ENCODE measurements at places on chromosomes 3 and 15.

DNA sequence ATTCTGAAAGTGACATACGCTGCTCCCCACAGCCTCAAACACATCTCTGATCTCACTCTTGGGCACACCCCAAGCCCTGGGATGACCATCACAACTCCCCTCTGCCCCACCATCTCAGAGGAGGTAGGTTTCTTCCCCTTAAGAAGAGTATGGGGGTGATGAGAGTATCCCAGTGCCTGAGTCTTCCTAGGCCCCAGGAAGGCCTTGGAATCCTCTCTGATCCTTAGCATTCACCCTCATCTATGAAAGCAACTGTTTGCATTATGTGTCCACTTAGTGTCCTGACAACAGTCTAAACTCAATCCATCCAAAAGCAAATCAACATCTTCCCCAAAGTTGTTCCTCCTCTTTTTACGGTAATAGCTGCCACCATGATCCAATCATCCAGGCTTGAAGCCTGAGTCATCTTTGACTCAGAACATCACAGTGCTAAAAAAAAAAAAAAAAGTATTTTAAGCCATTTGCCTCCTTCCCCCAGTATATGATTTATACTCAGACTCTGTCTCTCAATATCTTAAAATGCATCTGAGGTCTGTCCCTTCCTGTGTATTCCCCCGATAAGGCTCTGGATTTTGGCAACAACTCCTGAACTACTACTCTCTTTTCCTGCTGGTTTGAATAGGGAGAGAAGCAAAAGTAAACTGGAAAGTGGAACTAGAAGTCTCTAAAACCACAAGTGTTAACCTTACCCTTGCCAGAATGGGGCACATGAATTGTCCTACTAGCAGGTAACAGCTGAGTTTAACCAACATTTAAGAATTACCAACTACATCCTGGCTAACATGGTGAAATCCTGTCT, 22.5 kb downstream of the POPDC2 start:
- peak; percentile 9 for DNase-seq

- no peak for DNase-seq
These were observed 65.0 kb downstream of the SMARCC1 start for GRCh38 chr3:47716656-47717055.

GRCh38 chr3:135014566-135014965, 219.5 kb downstream of the EPHB1 start:
- no peak for DNase-seq

DNA sequence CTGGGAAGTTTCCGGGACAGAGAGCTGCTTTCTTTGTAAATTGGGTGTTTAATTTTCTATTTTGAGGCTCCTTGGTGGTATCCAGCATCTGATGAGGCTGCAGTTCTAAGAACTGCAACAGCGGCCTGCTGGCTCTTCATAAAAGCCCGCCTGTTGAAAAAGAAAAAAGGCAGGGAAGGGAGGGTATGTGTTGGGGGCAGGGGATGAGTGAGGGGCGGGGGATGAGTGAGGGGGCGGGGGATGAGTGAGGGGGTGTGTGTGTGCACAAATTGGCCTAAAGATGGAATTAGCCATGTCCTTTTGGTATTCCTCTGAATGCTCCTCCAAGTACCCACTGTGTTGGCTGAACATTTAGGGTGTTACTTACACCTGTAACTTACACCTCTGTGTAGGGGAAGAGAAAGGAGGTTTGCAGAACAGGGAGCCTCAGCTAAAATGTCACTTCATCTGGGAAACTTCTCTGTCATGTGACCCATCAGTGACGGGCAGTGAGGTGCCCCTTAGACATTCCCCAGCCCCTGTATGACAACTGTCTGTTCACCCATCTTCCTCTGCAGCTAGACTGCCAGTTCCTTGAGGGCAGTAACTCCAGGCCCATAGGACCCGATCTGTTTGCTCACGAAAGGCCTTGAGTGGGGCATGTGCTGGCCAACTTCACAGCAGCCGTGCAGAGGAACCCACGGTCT, 57.6 kb downstream of the LRIG1 start:
- no peak for DNase-seq

GRCh38 chr15:90024406-90024805, 23.3 kb downstream of the ZNF710 start:
- DNase-seq: no peak

- DNase-seq: peak; percentile 2
These were observed 112.5 kb downstream of the ADAMTS9 start for GRCh38 chr3:64575211-64575844.

DNA sequence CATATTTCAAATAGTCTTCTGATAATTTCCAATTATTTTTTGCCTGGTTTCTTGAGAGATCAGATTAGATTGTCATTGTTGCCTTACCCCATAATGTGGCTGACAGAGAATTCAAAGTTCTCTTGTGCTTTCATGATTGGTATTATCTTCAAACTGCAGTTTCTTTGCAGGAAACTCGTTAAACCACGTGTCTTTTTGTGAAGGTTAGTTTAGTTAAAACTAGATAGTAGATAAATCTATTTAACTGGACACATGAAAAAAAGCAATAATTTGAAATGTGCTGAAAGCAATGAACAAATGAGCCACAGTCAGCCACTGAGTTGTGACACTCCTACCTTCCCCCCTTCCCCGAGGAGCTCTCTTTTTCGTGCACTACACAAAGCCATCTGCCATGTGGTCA, 327.5 kb upstream of the UMPS start:
- no peak for DNase-seq

- peak; percentile 60 for DNase-seq
These were observed 216.1 kb downstream of the SLCO3A1 start for GRCh38 chr15:92069308-92070250.

- DNase-seq: peak; percentile 31
These were observed 779 bp upstream of the CTNNB1 start for GRCh38 chr3:41198526-41198925.

- peak; percentile 66 for DNase-seq
These were observed 38.2 kb downstream of the TGFBR2 start for GRCh38 chr3:30644615-30645014.

DNA sequence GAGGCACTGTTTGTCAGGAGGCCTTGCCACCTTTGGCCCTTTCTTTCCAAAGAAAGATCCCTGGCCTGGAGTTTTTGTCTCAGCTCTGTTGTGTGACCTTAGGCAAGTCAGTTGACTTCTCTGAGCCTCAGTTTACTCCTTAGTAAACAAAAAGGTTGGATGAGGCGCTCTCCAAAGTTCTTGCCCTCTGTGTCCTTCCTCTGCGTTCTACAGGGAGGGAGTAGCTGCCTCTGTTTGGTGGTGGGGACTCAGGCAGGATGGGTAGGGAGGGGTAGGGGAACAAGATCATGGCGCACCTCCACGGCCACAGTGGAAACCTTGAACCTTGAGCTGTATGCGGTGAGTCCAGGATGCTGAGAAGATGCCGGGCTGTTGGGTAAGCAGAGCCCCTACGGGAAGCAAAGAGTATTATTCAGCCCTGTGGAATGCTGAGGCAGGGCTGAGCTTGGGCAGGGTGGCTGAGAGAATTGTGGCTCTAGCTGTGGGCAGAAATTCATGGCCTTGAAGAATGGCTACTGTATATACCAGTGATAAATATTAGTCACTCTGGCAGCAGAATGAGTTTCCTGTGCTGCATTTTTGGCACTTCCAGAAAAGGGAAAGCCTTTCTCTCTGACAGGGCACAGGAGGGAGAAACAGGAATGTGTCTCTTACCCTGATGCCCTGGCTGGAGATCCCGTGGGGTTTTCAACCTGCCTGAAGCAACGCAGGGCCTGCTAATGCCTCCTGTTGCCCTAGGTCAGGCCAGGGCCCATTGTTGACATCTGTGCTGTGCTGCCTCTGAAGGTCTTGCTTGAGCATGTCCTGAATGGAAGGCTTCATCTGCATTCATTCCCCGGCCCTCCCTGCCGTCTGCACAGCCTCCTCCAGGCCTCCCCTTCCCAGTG, 39.9 kb downstream of the SMAD3 start:
- DNase-seq: no peak

DNA sequence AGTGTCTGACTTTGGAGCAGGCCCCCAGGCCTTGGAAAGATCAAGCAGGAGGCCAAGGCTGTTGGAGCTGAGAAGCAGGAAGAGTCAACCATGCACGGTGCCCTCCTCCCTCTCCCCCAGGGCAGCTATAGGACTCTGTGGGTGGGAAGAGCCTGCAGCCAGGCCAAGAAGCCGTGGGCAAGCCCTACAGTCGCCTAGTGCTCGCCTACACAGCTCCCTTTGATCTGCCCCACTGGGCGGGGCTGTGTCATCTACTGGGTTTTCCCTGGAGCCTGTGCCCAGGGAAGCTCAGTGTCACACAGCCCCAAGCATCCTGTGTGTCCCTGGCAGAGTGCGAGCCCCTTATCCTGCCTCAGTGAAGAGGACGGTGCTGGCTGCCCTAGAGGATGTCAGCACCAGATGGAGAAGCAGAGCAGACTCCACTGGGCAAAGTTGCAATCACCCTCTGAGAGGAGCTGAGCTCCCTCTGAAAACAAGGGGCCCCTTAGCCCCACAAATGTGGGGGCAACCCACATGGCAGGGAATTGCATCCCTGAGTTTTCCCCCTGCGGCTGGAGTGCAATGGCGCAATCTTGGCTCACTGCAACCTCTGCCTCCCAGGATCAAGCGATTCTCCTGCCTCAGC, 72.2 kb downstream of the KLF13 start:
- DNase-seq: peak; percentile 20

DNA sequence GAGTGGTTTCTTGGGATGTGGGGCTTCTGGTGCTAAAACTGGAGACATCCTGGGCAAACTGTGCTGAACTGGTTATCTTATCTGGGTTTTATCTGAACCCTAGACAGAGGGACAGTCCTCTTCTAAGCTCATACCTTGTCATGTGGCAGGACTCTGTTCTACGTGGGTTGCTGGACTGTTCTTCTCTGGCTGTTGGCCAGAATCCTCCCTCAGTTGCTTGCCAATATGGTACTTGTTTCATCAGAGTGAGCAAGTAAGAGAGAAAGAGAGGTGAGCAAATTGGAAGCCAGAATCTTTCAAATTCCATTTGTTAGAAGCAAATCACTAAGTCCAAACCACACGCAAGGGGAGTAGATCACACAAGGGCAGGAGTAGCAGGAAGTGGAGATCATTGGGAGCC, 291.5 kb upstream of the TBL1XR1 start:
- DNase-seq: no peak

- no peak for DNase-seq
These were observed 111.1 kb downstream of the GABRB3 start for GRCh38 chr15:26661748-26662147.

DNA sequence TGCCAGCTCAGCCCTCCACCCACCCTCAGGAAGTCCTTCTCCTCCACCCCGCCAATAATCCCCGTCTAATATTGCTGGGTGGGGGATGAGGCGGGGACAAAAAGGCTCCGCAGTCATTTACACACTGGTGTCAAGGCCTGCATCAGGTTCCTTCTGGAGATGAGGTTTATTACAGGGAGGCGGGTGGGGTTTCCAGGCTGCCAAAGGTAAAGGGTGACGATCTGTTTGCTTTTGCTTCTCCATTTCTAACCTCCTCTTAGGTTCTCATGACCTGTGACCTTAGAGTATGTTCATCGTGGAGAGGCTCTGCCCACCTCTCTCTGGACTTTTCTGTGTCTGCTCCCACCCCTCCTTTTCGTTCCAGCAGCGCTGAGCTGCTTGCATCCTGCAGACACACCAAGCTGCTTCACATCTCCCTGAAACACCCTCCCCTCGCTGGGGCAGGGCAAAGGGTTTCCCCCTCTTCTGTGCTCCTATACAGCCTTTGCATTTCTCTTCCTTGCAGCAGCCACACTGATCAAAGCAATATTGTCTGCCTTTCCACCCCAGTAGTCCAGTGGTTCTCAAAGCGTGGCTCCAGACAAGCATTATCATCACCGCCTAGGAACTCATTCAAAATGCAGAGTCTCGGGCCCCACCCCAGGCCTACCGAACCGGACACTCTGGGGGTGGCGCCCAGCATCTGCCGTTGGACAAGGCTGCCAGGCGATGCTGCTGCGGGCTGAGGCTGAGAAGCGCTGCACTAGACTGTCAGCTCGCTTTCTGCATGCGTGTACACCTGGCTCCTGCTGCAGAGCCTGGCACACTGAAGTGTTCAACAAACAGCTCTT, 26.6 kb downstream of the CA12 start:
- DNase-seq: no peak

DNA sequence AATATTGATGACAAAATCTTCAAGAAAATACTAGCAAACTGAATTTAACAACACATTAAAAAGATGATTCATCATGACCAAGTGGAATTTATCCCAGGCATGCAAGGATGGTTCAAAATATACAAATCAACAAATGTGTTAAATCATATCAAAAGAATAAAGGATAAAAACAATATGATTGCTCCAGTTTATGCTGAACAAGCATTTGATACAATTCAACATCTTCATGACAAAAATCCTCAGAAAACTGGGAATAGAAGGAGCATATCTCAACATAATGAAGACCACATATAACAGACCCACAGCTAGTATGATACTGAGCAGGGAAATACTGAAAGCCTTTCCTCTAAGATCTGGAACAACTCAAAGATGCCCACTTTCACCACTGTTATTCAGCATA, 352.3 kb downstream of the PYDC2 start:
- DNase-seq: no peak

DNA sequence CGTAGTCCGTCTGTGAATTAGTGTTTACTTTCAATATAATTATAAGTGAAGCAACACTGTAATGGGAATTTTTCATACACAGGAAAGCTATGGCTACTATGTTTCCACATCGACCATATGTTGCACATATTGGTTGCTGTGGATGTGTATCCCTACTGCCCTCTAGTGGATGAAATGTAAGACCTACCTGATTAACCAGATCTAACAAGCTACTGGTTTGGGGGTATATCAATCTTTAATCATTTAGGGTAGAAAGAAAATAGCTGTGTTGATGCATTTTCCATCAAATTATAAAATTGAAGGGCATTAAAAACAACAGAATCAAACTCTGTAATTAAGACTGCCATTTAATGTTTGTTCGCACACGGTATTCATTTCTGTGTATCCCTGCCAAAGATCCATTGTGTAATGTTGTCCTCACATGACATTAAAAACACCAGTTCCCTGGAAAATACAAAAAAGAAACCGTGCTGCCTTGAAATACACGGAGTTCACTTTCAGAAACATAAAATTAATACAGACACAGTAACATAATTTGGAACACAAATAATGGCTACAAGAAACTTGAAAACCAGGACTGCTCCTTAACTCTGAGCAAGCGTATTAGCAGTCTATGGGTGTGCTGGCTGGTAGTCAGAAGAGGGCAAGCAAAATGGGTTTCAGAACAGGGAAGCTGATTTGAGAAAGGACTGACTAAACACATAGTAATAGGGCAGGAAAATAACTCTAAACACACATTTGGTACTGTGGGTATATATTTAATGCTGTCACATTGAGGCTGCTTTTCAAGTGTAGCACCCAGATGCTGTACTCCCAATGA, 125.1 kb downstream of the TIGIT start:
- no peak for DNase-seq

Data from activated CD4-positive, alpha-beta T cell treated with anti-CD3 and anti-CD28 coated beads for 48 hours (primary cell).